T-helper 9 cell (primary cell): ENCODE measurements at places on chromosomes 2 and 18.
A peak's percentile ranks its signal among the peaks of the same experiment; 100 is the strongest.

DNA sequence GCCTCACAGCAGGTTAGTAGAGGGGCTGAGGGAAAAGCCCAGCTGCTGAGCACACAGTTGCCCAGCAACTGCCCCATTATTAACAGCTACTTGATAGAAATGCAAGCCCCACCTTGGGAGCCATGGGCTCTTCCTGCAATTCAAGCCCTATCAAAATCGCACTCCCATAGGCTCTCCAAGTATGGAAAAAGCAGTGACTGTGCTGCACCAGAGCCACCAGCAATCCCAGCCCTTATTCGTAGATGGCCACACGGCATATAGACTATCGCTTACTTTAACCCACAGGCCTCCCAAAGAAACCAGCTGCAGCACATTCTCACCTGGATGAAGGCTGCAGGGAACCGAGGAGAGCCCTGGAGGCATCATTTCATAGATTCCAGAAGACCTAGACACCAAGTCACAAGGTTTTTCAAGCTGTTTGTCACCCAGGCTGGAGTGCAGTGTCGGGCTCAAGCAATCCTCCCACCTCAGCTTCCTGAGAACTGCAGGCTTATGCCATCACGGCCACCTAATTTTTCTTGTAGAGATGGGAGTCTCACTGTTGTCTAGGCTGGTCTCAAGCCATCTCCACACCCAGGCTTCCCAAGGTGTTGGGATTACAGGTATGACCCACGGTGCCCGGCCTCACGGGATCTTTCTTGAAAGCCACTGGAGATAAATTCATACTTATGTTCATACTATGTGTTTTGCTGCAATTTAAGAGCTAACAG is 11.3 kb downstream of the NCL start:
- no peak for DNase-seq

DNA sequence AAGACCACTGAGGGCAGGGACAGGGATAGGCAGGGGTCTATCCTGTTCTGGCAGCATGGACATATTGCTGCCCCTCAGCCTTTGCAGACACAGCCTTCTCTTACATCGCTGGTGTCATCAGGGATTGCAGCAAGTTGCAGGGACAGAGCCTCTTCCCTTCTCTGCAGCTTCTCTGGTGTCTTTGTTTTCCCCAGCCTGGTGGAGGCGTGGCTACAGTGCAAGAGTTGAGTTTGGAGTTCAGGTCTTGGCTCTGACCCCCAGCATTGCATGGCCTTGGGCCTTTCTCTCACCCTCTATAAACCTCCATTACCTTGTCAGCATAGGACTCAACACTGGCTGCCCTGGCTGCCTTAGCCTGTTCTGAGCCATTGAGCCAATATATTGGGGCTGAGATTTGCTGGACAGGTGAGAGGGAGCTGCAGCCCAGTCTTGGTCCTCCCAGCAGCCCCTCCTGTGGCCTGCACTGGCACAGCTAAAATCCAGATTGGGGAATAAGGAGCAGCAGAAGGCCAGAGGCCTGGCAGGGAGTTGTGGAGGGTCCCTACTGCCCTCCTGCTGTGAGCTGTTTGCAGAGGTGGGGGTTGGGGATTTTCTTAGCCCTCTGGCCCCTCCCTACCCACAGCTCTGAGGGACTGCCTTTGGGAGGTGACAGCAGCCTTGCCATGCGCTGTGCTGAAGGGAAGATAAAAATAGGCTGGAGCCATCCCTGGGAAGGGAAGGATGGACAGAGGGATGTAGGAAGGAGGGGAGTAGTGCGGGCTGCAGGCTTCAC is 22.8 kb downstream of the EHD3 start:
- DNase-seq = no peak

DNA sequence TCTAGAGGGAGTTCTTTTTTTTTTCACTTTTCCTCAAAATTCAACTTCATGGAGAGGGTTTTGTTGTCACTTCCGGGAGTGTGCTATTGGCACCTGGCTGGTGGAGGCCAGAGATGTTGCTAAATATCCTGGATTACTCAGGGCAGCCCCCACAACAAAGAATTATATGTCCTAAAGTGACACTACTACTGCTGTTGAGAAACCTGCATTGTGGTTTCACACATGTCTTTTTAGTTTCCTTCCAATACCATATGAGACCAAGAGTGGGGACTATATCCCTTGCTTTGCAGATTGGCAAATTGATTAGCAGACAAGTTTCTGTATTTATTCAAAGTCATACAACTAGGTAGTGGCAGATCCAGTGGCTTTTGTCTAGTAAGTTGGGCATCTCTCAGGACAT is 826.8 kb downstream of the TRIB2 start:
- DNase-seq = no peak

DNA sequence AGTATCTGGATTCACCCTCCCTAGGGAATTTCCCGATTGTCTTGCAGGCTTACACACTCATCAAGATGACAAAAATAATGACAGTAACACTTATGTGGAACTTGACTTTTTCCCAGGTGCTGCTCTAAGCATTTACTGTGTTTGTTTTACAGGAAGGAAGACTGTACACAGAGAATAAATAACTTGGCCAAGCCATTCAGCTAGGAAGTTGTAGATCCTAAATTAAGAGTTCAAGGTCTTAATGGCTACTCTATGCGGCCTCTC is 549 bp upstream of the DPP4 start:
- no peak for DNase-seq

GRCh38 chr2:200471324-200471848 is 38.5 kb downstream of the KCTD18 start:
- peak; percentile 8 for DNase-seq

DNA sequence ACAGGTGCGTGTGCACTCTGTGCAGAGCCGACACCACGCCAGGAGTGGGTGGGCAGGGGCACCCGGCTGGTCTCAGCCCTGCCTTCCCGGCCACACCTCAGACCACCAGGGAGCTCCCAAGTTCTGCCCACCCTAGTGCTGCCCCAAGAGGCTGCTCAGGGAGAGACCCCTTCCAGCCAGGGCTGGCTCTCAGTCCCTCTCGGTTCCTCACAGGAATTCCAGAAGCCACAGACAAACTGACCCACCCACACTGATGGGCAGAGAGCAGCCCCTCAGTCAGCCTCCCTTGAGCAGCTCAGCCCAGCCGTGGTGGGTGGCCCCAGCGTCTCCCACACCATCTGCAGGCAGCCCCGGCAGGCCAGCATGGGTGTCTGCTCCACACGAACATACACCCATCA is 33.8 kb downstream of the GPC1 start:
- DNase-seq = no peak

GRCh38 chr2:158634627-158635026 is 160.5 kb upstream of the DAPL1 start:
- DNase-seq = no peak

- no peak for DNase-seq
Measured at GRCh38 chr2:105621038-105621437, 123.7 kb upstream of the NCK2 start.
